Stimulated activated CD8-positive, alpha-beta memory T cell treated with anti-CD3 and anti-CD28 coated beads, Interleukin-4, amount 100 ng/mL, for 4 hours (primary cell): ENCODE measurements at places on chromosomes 6 and 20.

- DNase-seq, result no peak
Measured at GRCh38 chr20:37866051-37866450, 36.9 kb upstream of the VSTM2L start.

DNA sequence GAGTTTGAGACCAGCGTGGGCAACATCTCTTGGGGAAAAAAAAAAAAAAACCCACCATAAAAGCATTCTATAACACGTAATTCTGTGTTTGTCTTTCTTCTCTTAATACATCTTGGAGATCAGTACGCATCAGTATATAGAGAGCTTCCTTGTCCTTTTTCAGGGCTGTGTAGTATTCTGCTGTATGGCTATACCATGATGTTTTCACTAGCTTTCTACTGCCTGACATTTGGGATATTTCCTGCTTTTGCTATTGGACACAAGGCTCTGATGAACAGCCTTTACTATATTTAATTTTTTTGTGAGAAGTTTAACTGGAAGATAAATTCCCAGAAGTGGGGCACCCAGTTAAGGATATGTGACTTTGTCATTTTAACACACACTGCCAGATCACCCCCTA lies 7.0 kb downstream of the TRIB3 start:
- DNase-seq, result no peak

DNA sequence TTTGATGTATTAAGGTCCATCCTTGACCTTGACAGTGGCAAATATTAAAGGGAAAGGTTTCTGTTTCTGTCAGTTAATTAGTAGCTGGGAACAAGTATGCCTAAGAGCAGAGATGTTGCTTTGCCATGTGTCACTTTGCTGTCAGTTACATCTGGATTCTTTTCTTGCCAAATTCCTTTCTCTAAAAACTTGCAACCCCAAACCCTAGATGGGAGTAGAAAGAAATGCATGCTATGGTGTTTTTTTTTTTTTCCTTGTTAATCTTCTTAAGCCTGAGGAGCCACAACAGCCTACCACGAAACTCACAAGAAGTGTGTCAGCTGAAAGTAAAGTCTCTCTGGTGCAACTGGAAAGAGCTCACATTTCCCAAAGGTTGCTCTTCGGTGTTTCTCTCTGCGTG lies 18.0 kb upstream of the CLDN20 start:
- no peak for DNase-seq

DNA sequence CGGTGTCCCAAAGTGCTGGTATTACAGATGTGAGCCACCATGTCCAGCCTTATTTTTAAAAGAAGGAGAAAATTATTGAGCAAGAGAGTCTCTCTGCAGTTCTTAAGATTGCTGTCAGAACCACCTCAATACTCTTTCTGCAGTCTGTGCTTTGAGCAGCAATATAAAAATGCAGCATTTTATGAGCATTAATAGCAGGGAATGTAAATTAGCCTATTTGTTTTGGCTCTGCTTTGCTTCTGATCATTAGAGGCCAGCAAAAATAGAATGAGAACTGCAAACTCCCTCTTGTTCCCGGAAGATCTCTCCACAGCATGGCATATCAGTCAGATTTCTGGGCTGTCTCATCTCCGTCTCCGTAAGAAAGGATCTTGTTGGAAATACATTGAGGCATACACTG lies 35.8 kb downstream of the C6orf15 start:
- no peak for DNase-seq

- DNase-seq, result no peak
Measured at GRCh38 chr6:95071464-95071863, 505.9 kb upstream of the MANEA start.

DNA sequence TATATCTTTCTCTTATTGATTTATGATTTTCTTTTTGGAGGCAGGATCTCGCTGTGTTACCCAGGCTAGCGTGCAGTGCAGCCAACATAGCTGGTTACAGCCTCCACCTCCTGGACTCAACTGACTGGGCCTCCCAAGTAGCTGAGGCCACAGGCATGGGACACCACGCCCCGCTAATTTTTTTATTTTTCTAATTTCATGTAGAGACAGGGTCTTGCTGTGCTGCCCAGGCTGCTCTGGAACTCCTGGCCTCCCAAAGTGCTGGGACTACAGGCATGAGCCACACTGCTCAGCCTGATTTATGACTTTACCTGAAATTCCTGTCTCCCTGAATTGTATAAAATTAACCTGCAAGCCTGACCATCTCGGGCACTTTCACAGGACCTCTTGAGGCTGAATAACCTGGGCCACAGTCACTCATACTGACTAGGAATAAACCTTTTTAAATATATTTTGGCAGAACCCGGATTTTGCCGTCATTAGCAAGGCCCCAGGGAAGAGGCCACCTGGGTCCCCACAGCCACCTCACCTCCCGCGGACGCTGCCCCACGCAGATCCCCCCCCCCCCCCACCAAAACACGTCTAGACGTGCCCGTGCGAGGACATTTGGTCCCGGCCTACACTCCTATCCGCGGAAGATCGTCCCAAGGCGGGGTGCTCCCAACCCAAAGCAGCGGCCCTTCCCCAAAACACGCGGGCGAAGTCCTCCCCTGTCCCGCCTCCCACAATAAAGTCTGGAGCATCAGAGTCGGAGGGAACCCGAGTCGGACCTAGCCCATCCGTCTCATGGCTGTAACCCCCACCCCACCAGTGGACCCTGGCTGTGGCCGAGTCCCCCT lies 902 bp downstream of the ZNF337 start:
- no peak for DNase-seq

- no peak for DNase-seq
Measured at GRCh38 chr6:122714059-122714458, 65.5 kb upstream of the FABP7 start.

- DNase-seq, result no peak
Measured at GRCh38 chr6:144931172-144932035, 646.3 kb downstream of the UTRN start.

DNA sequence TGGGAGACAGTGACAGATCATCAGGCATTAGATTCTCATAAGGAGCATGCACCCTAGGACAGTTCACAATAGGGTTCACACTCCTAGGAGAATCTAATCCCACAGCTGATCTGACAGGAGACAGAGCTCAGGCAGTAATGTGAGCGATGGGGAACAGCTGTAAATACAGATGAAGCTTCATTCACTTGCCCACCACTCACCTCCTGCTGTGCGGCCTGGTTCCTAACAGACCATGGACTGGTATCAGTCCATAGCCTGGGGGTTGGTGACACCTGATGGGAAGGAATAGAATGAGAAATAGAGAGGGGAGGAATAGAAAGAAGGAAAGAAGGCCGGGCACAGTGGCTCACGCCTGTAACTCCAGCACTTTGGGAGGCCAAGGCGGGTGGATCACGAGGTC lies 336.8 kb upstream of the SASH1 start:
- DNase-seq, result no peak

DNA sequence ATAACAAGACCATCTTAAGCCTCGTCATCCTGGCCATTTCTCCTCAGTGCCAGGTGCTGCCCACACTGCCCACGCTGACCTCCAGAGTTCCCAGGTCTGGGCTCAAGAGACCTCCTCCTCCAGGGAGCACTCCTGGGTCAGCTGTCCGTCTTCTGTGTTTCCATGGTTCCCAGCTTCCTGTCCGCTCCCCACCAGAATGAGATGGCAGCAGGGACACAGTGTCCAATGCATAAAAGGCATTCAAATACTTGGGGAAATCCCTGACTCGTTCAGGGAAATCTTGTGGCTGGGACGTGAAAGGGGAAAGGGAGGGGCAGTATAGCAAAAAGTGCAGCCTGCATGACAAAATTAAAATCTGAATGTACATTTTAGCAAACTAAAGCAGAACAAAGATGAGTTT lies 54.3 kb downstream of the SLC23A2 start:
- DNase-seq, result no peak
